ENCODE measurements at places on chromosomes 5 and 9. TPM values are rescaled to one million over a fixed set of nuclear protein-coding genes. Genes with fewer than 3 reads are reported as not detected.

The UNC5A gene
- total RNA-seq, result 0.46 TPM

The FAM169A gene
- total RNA-seq, result 0.84 TPM

The TSLP gene
- total RNA-seq, result 1.7 TPM

The GLRA1 gene
- total RNA-seq, result not detected

DNA sequence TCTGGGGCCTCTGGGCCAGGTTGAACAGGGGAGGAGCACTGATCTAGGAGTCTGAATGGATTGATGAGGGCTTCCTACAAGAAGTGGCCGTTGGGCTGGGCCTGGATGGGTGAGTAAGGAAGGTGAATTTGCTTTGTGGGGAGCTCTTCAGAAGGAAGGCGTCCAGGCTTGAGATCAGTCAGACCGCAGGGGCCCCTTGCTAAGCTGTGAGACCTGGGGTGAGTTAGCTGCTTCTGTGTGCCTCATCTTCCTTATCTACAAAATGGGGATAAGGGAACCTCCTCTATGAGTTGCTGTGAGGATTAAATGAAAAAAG lies 1.1 kb upstream of the SYNPO start:
- no peak for DNase-seq
- H3K4me3 ChIP-seq, result no peak overlapping the region
- no peaks in the 10 kb centered on the region for H3K27me3 ChIP-seq
- H3K27ac ChIP-seq, result peak overlapping the region; percentile 86
- H3K36me3 ChIP-seq, result no peaks in the 10 kb centered on the region

- peaks cover 4% of the 10 kb centered on the region for H3K4me1 ChIP-seq
- H3K27me3 ChIP-seq, result no peaks in the 10 kb centered on the region
- H3K36me3 ChIP-seq, result no peaks in the 10 kb centered on the region
- H3K4me3 ChIP-seq, result no peak overlapping the region
- no peak overlapping the region for H3K27ac ChIP-seq
Measured at GRCh38 chr9:68480807-68481206, 59.9 kb downstream of the TMEM252 start.

GRCh38 chr5:93297116-93297515 lies 283.9 kb downstream of the NR2F1-AS1 start:
- no peak overlapping the region for H3K27ac ChIP-seq
- no peak for DNase-seq
- no peak overlapping the region for H3K4me3 ChIP-seq
- no peaks in the 10 kb centered on the region for H3K4me1 ChIP-seq
- no peaks in the 10 kb centered on the region for H3K27me3 ChIP-seq

DNA sequence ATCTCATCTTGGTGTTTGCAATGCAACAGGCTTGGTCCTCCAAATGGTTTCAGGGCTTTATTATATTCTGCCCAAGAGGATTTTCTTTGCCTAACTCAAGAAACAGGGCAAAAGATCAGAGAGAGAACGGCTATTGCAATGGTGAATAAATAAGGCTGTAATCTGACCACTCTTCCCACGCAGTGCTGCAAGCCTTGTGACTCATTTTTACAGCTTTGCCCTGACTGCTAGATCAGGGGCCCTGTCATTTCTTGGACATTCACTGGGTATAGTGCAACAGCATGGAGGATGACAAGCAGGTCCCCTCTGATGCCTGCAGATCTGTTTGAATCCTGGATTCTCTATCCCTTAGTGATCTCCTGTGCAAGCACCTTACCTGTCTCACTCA lies 459.1 kb downstream of the EBF1 start:
- H3K36me3 ChIP-seq, result no peaks in the 10 kb centered on the region
- no peak for DNase-seq
- H3K27me3 ChIP-seq, result no peaks in the 10 kb centered on the region
- no peaks in the 10 kb centered on the region for H3K4me1 ChIP-seq

GRCh38 chr5:126462239-126463014 lies 39.2 kb downstream of the GRAMD2B start:
- H3K4me1 ChIP-seq, result no peaks in the 10 kb centered on the region
- no peaks in the 10 kb centered on the region for H3K27me3 ChIP-seq
- DNase-seq, result no peak
- H3K27ac ChIP-seq, result no peak overlapping the region
- no peak overlapping the region for H3K4me3 ChIP-seq

Data from upper lobe of right lung (tissue), 1 donor.